ENCODE measurements at places on chromosomes 4 and X.

- no peak for DNase-seq
Observed at GRCh38 chr4:10761903-10762302, 77.3 kb upstream of the CLNK start.

DNA sequence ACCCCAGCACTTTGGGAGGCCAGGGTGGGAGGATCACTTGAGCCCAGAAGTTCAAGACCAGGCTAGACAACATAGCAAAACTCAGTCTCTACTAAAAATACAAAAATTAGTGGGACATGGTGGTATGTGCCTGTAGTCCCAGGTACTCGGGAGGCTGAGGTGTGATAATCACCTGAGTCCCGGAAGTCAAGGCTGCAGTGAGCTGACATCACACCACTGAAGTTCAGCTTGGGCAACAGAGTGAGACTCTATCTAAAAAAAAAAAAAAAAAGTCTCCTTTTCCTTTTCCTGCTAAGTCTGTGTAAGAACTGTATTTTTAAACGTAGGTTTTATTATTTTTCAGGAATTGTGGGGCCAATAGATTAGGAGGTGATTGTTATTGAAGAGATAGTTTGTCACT, 356.7 kb downstream of the ARHGAP24 start:
- DNase-seq, result no peak

DNA sequence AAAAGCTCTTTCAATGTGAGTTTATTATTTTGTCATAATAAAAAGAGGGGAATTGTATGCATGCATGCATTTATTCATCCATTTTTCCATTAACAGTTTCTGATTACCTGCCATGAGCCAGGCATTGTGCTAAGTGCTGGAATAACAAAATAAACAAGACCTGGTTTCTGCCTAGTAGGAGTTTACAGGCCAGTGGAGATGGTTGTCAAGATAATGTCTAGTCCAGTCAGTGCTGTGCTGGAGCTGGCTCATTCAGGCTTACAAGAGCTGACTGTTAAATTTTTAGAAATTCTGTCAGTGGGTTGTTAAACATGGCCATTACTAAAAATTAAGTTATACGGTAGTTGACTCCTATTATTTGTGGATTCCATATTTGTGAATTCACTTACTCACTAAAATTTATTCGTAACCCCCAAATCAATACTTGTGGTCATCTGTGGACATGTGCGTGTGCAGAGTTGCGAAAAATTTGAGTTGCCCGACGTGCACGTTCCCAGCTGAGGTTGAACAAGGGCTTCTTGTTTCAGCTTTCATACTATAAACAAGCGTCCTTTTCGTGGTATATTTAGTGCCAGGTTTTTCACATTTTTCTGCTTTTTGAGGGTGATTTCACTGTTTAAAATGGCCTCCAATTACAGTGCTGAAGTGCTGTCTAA, 172.3 kb upstream of the RPS6KA3 start:
- no peak for DNase-seq

GRCh38 chr4:1200425-1201035, 28.1 kb upstream of the SPON2 start:
- DNase-seq, result peak; percentile 50

All from HS-5 (cell line).